ENCODE measurements at places on chromosomes 3 and 15.

- no peak for DNase-seq
These were observed 156.1 kb downstream of the THSD4 start for GRCh38 chr15:71271327-71271726.

DNA sequence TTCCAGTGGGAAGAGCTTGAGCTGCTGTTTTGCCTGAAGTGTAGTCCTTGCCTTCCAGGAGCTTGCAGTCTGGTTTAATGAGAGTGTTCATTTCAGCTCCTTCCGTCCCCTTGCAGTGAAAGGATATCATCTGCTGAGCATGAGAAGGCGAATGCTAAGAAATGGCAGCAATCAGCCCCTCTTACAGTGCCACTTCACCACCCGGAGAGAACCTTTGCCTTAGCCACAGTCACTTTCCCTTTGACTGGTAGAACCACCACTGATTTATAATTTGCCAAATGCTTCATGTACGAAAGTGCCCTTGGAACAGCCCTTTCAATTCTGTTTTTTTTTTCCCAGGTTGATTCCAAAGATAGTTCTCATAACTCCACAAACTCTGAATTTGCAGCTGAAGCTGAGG, 11.5 kb downstream of the TATDN2 start:
- no peak for DNase-seq

DNA sequence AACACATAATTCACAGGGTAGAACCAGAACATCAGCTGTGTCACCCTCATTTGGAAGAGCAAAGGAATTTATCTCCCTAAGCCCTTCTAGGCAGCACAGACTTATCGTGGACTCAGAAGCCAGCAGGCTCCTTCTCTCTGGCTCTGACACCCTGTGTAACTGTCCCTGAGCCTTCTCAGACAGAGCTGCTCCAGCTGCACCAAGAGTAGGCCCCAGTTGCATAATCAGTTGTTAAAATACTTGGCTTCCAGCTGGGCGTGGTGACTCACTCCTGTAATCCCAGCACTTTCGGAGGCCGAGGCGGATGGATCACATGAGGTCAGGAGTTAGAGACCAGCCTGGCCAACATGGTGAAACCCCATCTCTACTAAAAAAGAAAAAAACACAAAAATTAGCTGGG, 49.4 kb upstream of the ACVR2B start:
- DNase-seq: no peak

DNA sequence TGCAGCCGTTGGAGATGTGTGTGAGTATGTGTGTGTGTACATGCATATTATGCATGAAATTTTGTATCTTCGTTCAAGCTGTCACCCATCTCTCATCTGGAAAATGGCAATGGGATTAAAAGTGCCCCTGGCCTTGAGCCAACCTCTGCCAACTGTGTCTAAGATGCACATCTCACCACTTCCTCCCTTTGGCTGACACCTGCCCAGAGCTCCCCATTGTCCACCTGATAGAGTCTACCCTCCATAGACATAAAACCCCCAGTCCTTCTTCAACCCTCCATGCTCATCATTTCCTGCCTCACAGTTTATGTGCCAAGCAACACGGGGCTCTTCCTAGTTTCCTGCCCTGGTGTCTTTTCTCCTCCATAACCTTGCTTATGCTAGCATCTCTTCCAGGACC, 187.5 kb upstream of the HES1 start:
- no peak for DNase-seq

DNA sequence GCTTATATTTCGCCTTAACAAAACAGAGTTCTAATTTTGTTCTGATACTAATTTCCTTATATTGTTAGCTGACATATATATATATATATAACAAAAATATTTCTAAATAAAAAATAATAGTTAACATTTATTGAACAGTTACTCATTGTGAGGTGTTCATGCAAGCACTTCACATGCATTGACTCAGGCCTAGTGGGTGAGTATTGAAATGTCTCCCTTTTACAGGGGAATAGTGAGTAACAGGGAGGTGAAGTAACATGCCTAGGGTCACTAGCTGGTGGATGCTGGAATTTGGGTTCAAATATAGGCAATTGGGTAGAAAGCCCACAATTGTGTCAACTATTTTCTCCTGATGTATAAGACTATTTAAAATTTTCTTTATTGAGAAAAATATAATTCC, 102.6 kb upstream of the ZPLD1 start:
- no peak for DNase-seq
